ENCODE measurements at places on chromosomes 3 and 15.
A peak's percentile ranks its signal among the peaks of the same experiment; 100 is the strongest.

- DNase-seq, result no peak
Observed at GRCh38 chr3:56096999-56097398, 371.3 kb downstream of the ERC2 start.

DNA sequence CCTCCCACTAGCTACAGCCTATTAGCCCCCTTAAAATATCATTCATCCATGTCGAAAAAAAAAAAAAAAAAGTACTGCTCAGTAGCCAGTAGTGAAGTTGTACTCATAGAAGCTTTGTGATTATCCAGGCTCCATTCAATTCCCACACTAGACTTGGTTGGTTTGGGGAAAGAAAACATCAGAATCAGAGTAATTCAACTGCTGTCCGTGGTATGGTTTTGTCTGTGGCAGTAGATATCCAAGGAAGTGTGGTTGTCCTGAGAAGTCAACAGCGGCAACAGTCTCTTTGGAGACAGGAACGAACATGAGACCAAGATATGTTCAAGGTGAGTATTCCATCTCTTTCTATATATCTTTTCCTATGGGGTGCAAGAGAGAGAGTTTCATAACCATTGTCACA is 99.2 kb downstream of the GOLIM4 start:
- no peak for DNase-seq

DNA sequence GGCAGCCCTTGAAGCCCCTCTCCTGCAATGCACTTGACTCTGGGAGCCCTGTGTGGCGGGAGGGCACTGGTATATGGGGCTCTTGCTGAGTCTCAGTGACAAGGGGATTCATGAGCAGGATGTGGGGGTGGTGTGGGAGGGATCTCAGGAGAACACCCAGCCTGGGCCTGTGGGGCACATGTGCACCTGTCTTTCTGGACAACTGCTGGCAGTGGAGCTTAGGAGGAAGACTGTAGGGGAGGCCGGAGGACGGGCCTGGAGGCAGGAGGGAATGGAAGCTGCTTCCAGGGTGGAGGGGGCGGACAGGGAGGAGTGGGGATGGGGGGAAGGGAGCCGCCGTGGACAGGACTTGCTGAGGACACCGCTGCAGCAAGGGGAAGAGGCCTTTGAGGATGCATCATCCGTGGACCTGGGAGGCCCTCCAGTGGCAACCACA is 10.8 kb upstream of the SNRPA1 start:
- DNase-seq, result no peak

GRCh38 chr3:4398941-4399245 is 68.2 kb downstream of the SUMF1 start:
- no peak for DNase-seq

GRCh38 chr3:128122013-128122412 is 1.6 kb downstream of the RUVBL1 start:
- no peak for DNase-seq

DNA sequence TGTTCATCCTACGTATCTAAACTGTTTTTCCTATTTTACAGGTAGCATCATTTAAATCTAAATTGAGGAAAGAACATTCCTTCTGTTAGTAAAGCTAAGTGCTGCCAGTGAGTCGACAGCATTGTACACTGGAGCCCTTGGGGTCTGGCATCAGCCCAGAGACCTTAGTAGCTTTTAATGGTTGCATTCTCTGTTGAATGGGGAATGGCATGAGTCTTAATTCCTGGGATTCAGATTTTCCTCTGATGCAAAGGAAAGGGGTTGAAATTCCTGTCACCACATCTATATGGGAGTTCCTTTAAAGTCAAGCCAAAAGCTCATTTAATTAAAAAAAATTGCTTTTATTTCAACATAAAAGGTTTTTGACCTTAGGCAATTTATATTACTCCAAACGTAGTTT is 148.4 kb upstream of the GBE1 start:
- no peak for DNase-seq

GRCh38 chr3:119395923-119396358 is 67.5 kb downstream of the TMEM39A start:
- DNase-seq, result no peak

DNA sequence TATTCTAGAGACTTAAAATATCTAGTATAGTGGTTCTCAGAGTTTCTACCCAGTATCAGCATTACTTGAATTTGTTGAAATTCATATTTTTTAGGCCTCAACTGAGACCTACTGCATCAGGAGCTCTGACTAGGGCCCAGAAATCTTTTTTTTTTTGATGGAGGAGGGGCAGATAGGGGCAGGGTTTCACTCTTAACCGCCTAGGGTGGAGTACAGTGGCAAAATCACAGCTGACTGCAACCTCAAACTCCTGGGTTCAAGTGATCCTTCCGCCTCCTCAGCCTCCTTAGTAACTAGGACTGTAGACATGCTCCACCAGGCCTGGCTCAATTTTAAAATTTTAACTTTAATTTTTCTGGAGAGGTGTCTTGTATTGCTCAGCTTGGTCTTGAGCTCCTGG is 36.6 kb downstream of the CHD2 start:
- no peak for DNase-seq

- peak; percentile 51 for DNase-seq
Observed at GRCh38 chr3:20056725-20057611, 16.7 kb downstream of the KAT2B start.

DNA sequence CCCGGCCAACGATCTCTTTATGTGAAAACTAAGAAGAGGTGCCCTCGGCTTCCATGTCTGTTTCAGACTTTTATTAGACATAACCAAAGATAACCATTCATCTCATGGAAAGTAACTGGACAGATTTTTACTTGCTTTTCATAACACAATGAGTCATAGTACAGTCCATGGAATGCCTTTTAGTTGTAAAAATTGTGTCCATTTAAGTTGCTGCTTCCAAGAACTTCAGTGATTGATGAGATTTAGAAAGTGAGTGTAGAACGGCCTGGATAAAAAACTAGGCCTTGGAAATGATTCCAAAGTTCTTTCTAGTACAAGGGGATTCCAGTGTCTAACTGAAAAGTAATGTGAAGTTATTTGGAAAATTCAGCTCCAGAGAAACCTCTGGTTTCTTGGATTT is 10.8 kb downstream of the EIF2AK4 start:
- peak; percentile 74 for DNase-seq

DNA sequence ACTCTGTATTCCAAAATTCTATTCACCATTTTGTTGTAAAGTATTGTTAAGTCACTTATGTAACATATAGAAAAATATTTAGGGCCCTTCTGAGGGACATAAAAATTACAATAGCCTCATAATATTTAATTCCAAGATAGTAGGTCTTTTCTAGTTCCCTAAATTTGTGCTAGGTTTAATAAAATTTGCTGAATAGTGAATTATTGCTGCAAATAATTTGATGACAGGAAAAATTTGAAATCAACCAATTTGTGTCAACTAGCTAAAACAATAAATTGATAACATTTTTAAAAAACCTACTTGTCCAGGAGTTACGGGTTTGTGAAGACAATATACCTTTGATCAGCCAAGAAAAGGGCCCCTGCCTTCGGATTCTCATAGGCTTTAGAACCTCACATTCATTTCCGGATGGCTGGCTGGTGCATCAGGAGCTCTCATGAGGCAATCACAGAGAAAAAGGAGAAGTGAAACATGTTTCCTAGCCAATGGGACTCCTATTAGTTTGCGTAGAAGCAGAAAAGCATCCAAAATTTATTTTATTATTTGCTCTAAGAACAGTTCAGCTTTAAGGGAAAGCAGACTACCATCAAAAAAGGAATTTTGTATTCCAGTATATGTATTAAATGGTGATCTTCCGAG is 177.2 kb downstream of the LRRC3B start:
- no peak for DNase-seq

DNA sequence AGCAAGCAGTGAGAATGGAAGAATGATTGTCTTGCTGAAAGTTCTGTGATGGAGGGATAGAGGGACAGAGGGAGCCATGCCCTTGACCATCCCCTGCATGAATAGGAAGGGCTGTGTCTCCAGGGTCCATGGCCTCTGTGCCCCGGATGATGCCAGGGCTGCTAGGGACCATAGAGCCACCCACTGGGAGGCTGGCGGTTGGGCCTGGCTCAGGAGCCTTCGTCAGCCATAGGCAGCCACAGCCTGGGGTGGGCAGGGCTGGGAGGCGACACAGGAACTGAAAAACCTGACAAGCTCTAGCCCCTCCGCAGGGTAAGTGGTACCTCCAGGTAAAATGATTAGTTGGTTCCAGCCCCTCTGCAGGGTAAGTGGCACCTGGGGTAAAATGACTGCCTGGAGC is 19.1 kb upstream of the LAMP3 start:
- no peak for DNase-seq

- no peak for DNase-seq
Observed at GRCh38 chr3:142077859-142078500, 71.4 kb downstream of the TFDP2 start.

DNA sequence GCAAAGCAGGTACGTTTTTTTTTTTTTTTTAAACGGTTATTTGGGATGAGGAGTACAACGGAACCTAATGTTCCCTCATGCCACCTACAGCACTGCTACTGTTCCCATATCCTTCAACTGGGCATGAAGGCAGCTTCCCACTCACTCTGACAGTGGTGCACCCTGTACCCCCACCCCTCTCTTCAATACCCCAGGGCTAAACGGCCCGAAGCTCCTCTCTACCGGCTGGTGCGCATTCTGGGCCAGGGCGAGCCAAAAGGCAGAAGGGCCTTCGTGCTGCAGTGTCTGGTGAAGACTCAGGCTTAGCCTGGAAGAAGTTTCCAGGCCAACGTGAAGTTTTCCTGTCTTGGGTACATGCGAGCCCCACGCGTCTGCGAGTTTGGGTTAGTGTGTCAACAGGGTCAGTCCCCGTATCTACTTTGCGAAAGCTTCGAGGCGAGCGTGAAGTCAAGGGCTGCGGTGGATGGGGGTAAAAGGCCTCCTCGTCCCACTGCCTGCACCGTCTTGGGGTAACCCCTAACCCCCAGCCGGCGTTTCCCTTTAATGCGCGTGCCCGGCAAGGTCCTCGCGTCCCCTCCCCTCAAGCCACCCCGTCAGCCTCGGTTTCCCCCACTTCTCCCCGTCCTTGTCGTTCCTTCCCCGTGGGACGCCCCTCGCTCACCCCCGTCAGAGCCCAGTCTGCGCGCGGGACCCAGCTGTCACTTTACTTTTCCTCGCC is 765 bp upstream of the UBE2E2 start:
- DNase-seq, result peak; percentile 18

- no peak for DNase-seq
Observed at GRCh38 chr3:19598870-19599269, 335.1 kb downstream of the EFHB start.

DNA sequence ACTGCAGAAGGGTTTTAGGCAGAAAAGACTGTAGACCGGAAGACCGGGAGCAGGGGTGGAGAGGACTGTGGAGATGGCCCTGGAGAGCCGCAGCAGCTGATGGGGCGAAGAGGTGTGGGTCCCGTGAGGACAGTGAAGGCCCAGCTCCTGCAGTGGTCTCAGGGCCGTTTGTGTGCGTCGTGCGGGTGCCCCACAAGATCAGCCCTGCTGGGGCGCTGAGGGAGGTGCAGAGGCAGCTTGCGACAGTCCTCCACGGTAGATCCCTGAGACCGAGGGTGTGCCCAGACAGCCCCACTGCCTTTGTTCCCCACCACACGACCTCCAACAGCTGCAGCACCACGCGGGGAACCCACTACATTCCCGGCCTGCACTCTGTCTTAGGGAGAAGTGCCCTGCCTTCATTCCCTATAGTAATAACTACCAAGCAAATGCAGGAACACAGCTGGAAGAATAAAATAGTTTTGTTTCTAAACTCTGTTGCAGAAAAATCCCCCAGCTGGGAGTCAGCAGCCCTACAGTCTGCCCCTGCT is 19.0 kb upstream of the CRABP1 start:
- DNase-seq, result no peak

GRCh38 chr3:52742418-52743041 is 28.2 kb downstream of the NEK4 start:
- peak; percentile 22 for DNase-seq

DNA sequence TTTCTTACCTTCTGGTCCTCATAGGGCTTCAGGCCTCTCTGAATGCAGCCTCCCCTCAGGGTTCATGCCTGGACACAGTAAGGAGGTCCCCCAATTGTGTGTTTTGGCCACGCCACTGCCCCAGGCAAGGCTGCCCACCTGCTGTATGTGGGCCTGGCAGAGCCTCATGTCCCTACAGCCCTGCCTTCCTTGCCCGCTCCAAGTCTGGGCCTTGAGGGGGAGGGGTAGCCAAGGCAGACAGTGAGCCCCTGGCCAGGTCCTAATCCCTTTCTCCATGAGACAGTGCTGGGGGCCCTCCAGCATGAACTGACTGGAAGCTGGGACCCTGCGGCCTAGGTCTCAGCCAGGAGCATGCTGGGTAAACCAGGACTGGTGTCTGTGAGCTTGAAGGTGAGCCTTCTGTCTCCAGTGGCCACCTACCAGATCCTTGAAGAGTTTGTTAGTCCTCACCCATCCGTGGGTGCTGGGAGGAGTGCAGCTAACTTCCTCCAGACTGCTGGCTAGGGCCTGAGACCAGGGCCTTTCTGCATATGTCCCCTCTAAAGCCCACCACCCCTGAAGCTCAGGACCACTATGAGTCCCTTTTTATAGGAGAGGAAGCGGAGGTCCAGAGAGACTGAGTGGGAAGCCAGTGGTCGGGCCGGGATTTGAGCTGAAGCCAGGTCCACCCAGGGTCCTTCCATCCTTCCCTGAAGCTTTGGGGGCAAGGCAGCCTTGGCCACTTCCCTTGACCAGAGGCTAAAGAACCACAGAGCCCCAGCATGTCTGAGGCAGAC is 8.7 kb downstream of the ZBTB47 start:
- DNase-seq, result no peak

- DNase-seq, result no peak
Observed at GRCh38 chr15:38688761-38689160, 124.1 kb upstream of the RASGRP1 start.

- DNase-seq, result no peak
Observed at GRCh38 chr3:193377591-193377990, 962 bp downstream of the ATP13A5 start.

DNA sequence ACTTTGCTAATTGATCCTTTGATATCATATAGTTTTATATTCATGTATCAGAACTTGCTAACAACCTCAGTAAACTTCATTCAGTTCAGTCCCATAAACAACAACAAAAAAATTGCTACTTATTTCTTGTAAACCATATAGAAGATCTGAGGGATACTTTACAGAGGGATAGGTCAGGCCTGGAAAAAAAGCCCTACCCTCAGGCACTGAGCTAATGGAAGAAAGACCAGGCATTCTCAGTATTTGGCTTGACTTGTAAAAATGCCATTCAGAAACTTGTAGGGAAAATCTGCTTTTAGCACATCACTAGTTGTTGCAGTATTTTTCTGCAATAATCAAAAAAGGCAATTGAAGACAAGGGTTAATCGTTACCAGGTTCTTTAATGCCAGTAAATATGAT is 33.1 kb downstream of the ARMC8 start:
- no peak for DNase-seq

- DNase-seq, result no peak
Observed at GRCh38 chr15:84599906-84600305, 903 bp upstream of the ZSCAN2 start.

Measured in fibroblast of skin of back (primary cell).